ENCODE measurements at places on chromosomes 5 and 9.

DNA sequence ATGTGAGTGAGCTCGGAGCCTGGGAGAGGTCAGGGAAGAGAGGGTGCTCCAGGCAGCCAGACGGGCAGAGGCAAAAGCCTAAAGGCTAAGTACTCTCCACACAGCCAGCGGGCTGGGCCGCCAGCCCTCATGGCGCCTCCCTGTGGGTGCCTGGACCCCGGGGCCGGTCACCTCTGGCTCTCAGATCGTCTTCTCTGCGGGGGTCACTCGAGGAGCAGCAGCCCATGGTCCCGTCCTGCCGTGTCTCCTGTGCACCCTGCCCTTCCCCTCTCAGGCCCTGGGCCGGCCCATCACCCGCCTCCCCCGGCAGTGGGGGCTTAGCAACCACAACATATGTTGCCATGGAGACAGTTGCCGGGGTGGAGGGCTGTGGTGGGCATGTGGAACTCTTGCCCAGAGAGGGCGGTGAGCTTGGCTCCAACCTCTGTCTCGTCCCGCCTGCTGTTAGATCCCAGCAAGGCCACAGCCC is 4.2 kb downstream of the AK1 start:
- peak; percentile 78 for DNase-seq

DNA sequence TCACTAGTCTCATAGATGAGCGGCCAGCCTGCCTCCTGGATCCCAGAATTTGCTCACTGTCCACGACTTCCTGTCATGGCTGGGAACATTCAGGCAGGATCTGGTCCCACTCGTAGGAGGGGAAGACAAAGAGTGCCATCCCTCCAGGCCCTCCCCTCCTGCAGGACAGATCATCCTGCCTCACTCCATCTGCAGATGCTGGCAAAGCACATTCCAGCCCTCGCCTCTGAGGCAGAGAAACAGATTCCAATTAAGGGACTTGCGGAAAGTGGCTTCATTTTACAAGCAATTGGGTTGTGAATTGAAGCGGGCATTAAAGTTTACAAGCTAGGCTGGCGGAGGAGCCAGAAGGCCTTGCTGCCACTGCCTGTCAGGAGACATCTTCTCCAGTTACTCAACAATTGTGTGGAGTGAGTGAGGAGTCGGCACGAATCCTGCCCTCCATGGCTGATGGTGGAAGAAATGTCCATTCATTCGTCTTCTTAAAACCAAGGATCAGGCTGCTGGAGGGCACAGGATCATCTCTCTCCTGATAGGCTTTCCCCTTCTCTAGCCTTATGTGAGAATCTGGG is 41.8 kb upstream of the KCNMB1 start:
- DNase-seq: peak; percentile 87

DNA sequence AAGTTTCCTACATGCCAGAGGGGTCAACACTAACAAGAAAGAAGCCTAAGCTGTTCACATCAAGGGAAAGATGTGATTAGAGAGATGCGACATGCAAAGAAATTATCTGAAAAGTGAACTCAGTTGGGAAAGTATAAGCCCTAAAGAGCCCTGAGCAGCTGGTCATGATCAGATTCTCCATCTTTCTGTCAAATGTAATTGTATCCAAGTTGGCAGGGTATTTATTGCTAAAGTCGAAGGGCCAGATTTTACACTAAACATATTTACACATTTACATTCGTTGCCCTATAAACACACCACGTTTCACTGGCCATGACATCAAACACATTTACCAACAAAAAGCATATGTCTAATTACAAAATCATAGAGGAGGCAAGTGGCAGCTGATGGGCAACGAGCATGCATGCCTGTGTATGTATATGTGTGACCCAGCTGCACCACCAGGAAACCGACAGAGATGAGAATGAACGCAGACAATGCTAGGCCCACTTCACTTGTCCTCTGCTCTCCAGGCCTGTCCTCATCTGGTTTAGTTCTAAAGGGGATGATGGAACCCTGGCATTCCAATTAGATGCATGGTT is 6.3 kb downstream of the FOXD1 start:
- peak; percentile 67 for DNase-seq

DNA sequence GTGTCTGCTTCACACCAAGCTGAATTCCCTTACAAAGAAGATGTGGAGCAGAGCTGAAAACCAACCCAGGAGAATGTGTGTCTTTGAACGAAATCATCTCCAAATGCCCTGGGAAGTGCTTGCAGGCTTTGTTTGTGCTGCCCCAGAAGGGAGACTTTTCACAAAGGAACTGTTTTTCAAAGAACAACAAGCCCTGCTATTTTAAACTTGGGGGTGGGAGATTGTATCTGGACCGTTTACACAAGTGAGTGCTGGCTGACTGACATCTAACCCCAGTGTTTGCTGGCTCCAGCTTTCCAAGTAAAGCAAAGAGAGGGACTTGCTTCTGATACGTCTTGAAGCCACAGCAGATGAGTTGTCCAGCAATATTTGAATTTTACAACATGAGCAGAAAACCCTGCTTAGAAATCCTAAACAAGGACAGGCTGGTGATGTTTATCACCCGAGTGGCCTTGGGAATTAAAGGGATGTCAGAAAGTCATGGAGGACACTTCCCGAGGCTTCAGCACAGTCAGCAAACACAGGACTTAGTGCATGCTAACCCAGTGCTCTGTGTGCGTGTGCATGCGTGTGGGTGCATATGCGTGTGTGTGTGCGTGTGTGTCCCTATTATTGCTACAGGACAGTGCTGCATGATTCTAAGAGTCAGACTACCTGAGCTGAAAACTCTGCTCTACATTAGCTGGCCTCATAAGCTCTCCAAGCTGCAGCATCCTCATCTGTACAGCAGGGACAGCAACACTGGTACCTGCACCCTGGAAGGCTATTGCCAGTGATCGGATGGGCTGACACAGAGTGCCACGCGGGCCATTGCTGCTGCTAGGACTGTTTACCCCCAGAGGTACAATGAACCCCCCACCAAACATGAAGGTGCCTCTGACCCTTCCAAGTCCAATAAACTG is 1.4 kb downstream of the ADAMTS12 start:
- DNase-seq: peak; percentile 45

DNA sequence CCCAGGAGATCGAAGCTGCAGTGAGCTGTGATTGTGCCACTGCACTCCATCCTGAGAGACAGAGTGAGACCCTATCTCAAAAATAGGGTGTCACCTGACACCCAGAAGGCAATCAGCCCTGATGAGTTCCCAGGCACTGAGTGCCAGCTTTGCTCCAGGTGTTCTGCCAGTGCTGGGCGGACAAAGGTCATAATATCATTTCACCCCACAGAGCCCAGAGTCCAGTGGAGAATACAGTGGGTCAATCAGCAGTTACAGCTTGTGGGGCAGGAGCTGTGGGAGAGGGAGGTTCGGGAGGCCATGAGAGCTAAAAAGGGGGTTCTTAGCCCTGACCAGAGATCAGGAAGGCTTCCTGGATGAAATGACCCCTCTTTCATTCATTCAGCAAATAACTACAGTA is 24.4 kb upstream of the SH3RF2 start:
- no peak for DNase-seq
